ENCODE measurements at places on chromosomes 2 and 18.

DNA sequence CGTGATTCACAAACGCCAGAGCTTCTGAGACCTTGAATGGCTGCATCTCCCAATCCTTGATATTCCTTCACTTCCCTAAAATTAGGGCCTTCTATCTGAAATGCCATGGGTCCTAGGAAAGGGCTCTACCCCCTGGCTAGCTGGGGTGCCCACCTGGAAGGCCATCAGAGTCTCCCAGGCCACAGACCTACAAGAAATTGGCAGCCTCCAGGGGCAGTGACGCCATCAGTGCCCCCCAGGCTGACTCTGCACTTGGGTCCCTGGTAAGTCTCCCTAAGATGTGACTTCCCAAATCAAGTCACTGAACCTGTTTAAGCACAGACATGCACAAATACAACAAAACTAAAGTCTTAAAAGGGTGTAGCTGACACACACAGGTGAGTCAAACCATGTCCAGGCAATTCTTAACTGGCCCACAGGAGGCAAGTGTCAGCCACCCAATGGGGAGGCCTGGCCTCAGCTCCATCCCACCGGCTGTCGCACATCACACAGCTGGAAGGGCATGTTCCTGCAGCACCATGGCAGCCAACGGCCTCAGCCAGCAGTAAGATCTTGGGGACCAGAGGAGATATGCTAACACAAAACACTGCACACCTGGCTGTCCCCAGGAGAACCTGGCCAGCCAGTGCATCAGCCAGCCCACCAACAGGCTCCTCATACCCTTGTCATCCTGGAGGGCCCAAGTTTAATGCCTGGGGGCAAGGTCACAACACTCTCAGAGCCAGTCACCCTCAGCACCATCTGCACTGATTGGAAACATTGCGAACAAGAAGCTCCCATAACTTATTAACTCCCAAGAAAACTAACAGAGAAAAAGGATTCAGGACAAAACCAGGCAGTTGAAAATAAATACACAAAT, 5.2 kb downstream of the PARD6G start:
- no peak for DNase-seq

GRCh38 chr18:79547413-79548076, 132.1 kb upstream of the CTDP1 start:
- DNase-seq, result no peak

- no peak for DNase-seq
These were observed 160.8 kb downstream of the KLHL29 start for GRCh38 chr2:23545811-23546210.

DNA sequence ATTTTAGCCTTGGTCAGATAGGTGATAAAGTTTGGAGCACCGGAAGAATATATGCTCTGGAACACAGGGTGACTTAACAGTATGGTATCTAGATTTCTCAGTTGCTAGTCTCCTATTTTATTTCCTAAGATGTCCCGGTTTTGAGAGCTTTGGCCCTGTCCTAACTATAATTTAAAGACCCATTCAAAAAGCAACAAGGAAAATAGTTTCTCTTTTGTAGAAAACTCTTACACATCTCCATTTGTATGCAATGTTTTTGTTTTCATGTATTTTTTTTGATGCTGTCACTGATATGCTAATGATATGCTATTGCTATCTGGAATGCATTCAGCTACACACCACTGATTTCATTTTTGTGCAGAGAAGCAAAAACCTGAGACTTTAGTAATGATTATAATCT, 237.8 kb downstream of the GPD2 start:
- no peak for DNase-seq

GRCh38 chr2:204503869-204504268, 41.4 kb upstream of the PARD3B start:
- no peak for DNase-seq

DNA sequence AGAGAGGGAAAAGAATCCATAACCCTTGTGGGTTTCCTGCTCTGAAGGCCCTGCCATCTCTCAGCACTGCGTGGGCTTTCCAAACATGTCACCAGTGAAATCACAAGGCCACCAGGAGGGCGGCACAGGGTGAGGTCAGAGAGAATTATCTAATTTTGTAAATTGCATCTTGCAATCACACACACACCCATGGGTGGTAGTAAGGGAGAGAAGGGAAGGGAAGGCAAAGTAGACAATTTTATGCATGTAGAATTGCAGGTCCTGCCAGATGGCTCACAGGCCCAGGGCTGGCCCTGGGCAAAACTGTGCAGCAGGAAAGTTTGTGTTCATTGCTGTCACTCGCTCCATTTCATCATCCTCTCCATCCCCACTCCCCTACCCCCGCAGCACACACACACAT, 21.0 kb upstream of the ZBTB7C start:
- DNase-seq, result no peak

DNA sequence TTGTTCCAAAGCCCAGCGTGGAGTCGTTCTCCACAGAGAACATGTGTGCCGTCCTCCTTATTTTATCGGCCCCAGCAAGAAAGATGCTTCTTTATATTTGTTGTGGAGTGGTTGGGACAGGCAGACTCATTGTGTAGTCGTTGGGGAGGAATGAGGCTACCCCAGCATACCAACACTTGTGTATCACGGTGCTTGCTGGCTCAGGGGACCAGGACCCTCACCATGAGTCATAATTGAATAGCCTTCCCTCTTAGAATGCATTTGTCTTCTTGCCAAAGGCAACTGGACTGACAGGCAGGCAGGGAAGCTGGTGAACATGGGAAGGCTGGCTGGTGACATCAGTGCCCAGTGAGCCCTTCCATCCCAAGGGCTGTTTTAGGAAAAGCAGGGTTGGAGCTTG, 4.7 kb downstream of the CAPN10 start:
- no peak for DNase-seq

DNA sequence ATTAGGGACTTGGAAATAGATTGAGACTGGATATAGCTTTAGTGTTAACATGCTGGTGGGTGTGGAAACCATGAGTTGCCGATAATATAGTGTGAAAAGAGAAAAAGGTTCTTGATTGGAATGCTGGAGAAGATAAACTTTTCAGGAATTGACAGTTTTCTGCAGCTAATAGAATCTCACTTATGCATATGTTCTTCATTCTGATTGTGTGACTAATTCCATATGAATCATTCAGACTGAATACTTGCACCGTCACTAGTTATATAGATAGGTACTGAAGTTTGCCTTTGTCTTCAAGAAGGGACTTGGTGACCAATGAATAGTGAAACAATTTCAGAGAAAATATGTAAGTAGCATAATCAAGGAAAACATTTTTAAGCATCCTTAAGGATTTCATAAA, 225.7 kb upstream of the FOSL2 start:
- DNase-seq, result no peak

GRCh38 chr2:58540681-58541080, 299.6 kb upstream of the FANCL start:
- DNase-seq, result no peak

DNA sequence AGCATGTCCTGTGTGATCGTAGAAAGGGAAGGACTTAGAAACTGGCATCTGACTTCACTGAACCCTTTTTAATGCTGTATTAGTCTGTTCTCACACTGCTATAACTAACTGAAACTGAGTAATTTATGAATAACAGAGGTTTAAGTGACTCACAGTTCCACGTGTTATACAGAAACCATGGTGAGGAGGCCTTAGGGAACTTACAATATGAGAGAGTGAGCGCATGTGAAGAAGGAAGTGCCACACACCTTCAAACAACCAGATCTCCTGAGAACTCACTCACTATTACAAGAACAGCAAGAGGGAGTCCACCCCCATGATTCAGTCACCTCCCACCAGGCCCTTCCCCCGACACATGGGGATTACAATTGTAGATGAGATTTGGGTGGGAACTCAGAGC, 811.3 kb downstream of the CPS1 start:
- DNase-seq, result no peak

GRCh38 chr2:134739879-134740301, 21.1 kb upstream of the TMEM163 start:
- DNase-seq, result no peak

DNA sequence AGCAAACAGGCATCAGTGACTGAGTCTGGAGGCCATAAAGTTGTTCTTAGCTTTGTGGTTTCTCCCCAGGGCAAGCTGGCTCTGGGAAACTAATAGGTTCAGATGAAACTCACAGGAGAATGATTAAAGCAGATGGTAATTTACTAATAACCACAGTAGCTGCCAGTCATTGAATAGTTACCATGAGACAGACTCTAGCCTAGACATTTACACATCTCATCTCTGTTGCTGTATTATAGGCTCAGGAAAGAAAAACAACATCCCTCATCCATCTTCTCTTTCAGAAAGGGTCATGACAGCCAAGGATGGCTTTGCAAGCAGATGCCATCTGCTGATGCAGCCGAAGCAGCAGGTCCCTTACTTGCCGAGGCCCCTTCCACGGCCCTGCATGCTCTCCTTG, 314.0 kb upstream of the ID2 start:
- DNase-seq, result no peak

DNA sequence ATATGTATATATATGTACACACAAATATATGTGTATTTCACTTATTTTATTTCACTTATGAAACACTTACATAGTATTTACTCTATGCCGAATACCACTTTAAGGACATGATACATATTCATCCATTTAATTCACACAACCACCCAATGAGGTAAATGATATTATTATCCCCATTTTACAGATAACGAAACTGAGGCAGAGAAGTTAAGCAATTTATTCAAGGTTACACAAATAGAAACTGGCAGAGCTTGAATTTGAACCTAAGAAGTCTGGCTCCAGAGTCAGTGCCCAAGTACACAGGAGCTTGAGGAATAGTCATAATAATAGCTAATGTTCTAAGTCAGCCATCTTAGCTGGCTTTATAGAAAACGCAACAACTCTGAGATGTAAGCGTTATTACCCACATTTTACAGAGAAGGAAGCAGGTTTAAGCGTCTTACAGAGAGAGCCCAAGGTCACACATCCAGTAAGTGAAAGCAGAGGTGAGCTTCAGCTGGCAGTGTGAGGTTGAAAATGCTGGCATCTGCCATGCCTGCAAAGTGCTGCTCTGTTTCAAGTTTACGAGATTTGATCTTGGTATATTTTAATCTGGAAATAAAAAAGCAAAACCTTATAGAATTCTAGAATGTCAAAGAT, 326.9 kb downstream of the LPIN1 start:
- DNase-seq, result no peak

DNA sequence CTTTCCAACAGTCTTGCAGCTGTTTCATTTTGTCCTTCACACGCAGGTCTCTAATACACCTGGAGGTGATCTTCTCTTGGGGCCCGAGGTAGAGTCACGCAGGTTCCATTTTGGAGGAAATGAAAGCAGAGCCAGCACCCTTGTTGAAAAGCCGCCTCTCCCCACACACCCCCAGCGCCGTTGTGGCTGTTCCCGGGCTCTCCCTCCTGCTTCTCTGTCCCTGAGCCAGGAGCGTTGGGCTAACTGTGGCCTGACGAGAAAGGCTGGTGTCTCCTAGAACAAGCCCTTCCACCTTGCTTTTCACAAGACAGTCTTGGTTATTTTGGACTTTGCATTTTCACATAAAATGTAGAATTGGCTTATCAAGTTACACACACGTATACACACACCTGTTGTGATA, 16.3 kb downstream of the SNED1 start:
- no peak for DNase-seq

- DNase-seq, result no peak
These were observed 125.9 kb downstream of the TTC32 start for GRCh38 chr2:19775838-19776237.

GRCh38 chr2:62831729-62832128, 126.2 kb downstream of the EHBP1 start:
- DNase-seq, result no peak

DNA sequence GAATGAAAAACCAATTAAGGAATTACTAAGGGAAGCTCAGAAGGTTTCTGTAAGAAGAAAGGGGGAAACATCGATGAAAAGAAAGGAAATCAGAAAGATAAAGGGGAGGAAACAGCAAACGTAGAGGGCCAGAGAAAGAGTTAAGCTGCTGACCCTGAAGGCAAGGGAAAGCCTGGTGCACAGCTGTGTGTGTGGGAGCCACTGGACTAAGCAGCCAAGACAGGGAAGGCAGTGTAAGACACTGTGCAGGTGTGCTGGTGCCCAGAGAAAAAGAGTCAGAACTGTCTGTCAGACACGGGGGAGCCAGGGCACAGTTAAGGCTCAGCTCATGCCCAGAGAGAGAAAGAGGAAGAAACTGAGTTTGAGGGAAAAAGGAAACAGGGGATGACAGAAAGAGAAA, 104.0 kb downstream of the HIBCH start:
- no peak for DNase-seq

DNA sequence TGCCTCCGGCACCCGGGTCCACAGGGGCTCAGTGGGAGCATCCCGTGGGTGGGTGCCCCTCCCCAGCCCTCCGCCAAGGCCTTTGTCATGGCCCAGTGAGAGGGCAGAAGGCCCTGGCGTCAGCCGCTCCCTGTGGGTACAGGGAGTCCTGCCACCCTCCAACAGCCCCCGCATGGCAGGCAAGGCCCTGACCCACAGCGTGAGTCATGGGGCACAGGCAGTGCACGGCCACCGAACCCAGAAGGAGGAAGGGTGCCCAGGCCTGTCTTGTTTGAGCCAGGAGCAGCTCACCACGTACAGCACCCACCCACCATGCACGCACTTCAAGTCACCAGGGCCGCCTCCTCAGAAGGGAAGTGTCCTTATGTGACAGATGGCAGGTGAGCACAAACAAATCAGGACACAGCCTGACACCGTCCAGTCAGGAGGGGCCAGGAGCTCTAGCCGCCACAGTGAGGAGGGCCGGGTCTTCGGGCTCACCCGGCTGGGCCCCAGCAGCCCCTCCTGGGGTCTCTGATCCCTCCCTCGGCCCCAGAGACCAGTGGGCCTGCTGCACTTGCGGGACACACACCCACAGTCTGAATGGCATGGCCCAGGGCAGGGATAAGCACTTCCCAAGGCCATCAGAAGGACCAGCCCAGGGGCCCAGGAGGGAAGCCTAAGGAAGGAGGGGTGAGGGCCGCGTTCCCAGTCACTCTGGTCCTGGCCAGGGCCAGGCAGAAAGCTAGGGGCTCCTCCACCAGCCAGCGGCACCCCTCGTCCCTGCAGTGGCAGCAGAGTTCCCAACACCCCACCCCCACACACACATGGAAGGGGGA, 25.8 kb downstream of the BIN1 start:
- DNase-seq, result no peak

- no peak for DNase-seq
These were observed 68.9 kb upstream of the STPG4 start for GRCh38 chr2:47223980-47224379.

DNA sequence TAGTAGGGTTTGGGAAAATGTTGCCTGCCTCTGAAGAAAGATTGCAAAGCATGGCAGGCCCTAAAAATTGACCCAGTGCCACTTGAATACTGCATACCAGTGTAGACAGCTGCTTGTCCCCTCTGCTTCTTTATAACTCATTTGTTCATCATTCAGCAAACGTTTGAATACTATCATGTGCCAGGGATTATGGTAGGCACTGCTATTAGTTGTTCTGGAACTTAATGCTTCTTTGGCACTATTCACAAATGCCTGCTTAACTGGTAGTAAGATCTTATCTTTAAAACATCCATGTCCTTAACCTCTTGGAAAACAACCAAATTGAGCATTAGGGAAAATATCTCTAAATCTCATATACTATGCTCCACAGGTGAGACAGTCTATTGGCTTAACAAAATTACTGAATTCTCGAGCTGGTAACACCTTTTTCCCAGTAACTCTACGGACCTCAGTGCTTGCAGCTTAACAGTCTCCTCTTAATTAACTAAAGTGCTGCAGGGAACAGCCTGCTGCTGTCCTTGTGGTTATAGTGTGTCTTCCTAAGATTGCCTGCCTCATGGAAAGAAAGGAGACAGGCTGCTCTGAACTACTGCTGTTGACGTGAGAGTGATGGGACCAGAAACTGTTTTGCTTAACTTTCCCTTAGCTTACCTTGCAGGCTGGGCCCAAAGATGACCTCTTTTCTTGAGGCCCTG, 93.2 kb downstream of the MIB1 start:
- no peak for DNase-seq
